ENCODE measurements at places on chromosomes 3 and 15.

DNA sequence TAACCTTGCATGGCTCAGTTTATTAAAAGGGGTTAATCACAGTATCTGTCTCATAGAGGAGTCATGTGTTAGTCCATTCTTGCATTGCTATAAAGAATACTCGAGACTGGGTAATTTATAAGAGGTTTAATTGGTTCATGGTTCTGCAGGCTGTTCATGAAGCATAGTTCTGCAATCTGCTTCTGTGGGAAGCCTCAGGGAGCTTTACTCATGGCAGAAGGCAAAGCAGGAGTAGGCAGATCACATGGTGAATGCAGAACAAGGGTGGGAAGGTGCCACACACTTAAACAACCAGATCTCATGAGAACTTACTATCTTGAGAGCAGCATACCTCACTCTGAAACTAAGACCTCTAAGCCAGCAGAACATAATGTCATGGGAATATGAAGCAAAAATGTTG is 42.2 kb upstream of the PTX3 start:
- no peak for DNase-seq

GRCh38 chr15:91861223-91861622 is 7.7 kb downstream of the SLCO3A1 start:
- no peak for DNase-seq

DNA sequence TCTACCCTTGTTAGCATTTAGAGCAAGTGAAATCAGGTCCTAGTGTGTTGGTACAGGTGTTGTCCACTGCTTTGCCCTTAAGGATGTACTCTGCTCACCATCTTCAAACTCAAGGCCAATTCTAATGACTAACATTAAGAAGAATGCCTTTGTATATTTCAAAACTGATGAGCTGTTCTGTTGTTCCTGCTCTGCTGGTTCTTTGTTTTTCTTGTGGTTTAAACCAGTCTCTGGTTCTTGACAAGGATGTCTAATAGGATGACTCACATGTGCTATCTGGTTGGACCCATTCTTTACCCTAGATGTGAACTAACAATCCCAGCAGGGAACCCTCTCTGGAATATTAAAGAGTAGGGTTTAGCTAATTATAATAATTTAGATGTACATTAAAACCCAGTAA is 17.3 kb downstream of the ABHD5 start:
- no peak for DNase-seq

GRCh38 chr15:38996111-38996631 is 431.6 kb upstream of the RASGRP1 start:
- DNase-seq = no peak

DNA sequence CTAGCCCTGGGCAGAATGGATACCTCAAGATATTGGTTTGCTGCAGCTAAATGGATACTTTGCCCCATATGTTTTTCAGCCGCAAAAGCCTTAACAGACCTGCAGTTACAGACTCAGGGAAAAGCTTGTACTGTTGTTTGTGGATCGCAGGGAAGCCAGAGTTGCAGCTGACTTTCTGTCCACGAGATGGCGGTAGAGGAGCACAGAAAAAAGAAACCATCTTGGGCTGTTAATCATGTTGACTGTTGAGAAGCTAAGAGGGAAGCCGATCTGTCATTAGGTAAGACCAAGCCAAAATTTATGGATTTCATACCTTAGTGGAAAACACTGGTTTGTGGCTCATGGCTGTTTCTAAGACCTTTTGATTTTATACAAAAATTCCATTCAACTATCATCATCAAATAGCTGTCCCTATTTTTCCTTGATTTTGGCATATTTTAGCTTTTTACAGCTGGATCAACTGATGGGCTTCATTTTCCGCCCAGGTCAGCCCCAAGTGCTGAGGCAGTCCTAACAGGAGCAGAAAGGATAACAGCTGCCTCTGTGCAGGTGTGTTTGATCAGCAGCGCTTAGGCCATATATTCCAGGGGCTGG is 205.7 kb upstream of the ZPLD1 start:
- peak; percentile 76 for DNase-seq

DNA sequence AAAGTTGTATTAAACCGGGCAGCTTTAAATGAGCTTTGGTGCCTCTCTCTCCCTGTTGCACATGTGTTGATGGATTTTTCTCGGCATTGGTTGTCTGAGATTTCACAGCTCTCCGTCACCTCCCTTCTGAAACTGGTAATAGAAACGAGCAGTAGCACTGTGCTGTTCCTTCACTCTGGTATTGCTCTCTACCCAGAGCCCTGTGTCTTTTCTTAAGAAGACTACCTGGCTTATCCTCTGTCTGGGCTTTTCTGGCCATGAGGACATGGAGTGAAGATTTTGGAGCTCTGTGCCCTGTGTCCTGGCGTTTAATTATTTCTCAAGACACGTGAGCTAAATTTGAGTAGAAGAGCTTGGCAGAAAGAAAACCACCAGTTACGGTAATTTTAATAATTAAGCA is 209.6 kb upstream of the EIF1B start:
- DNase-seq = no peak

GRCh38 chr3:182735672-182736071 is 57.6 kb upstream of the ATP11B start:
- no peak for DNase-seq

GRCh38 chr15:66080717-66081398 is 172.7 kb downstream of the MEGF11 start:
- DNase-seq = peak; percentile 36

DNA sequence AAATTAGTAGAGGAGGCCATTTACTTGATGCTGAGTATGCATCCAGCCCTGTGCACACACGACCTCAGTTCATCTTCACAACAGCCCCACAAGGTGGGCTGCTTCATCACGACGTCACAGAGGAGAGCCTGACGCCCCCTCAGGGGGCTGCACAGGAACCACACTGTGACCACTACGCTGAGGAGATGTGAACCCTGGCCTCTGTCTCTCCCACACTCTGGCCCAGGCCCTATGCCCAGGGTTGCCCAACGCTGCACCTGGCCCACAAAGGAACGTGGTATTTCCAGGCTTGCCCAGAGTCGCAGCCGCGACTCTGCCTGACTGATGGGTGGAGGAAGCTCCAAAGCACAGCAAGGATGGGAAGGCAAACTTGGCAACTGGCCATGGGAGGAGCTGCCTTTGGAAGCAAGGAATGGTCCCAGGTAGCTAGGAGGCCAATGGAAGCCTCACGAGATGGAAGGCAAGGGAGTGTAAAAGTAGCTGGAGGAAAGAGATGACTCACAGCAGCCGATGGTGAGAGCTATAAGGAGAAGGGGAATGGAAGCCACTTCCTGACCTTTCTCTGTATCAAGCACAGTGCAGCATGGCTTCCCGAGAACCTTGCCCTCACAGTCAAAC is 226.0 kb downstream of the KLF13 start:
- no peak for DNase-seq

GRCh38 chr15:68232449-68232848 is 2.9 kb upstream of the CLN6 start:
- DNase-seq = no peak

DNA sequence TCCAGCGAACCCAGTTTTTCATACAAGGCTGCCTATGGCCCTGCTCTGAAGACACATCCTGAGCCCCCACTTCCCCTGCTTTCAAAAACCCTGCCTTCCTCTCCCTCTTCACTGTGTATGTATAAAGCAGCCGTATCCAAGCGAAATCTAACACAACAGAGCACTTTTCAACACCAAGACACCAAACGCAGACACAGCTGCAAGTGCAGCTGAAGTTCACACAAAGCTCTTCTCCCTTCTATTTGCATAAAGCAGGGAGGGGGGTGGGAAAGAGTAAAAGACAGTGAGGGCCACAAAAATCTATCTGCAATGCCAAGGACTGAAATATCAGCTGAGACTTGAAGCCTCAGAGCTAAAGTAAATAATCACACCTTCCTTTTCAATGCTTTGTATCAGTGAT is 35.1 kb upstream of the CSPG5 start:
- no peak for DNase-seq

DNA sequence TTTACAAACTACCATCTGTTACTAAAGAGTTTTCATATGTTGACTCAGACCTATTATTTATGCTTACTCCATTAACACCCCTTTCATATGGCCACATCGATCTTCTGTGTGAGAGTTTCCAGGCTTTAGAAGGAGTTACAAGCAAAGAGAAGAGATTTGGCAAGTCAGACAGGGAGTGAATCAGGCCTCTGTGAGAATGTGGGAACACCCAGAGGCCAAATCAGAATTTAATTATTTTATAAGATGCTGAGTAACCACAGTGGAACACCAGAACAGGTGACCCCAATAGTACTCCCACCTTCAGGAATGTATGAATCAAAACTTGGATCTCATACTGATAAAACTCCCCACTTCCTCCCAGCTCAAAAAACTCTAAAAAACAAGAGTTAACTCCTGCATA is 42.0 kb downstream of the IFT57 start:
- no peak for DNase-seq

DNA sequence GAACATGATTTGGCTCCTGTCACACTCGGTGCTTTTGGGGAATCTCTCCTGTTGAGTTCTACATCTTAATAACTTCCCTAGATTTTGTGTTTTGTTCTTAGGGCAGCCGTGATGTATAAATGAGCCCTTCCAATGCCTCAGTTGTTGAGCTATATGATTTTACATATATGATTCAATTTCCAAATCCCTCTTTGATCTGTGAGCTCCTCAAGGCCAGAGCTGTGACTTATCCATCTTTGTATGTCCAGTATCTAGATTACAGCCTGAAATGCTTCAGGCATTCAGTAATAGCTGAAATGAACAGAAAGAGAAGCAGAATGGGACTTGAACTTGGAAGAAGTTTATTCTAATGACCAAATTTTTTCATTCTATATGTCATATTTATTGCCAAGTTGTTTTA is 26.6 kb downstream of the CGGBP1 start:
- DNase-seq = no peak

DNA sequence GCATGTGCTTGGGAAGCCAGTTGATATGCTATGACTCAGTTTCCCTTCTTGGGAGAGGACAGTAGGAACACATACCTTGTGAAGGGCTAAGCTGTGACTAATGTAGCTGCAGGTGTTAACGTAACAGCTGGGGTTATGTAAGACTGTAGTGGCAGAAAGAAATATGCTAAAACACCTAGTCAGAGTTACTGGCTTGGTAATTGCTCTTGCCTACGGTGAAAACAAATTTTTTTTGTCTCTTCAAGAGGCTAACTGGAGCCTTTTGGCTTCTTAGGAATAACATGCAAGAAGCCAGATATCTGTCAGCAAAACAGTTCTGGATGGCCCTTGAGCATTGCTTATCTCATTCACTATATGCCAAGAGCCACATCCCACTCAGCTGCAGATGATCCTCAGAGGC is 1.4 kb downstream of the MAPKBP1 start:
- DNase-seq = no peak

- no peak for DNase-seq
Measured at GRCh38 chr15:31280046-31280830, 46.4 kb upstream of the KLF13 start.

- DNase-seq = no peak
Measured at GRCh38 chr3:23797491-23797890, 8.3 kb upstream of the UBE2E1 start.

- no peak for DNase-seq
Measured at GRCh38 chr15:31305375-31305774, 21.3 kb upstream of the KLF13 start.

DNA sequence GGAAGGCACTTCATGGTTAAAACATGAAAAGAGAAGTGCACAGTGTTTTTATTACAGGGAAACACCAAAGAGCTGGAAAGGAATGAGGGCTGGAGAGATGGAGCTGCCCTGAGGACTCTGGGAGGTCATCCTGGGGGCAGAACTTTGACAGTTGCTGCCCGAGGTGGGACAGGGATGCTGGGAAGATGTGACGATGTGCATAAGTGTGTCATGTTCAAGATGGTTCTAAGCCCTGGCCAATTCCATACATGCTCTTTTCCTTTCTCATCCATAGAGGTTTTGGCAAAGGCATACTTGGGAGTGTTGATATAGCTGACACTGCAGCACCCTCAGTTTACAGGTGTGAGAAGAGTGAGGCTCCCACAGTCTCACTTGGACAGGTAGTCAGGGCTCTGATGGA is 23.8 kb downstream of the LPP start:
- no peak for DNase-seq

DNA sequence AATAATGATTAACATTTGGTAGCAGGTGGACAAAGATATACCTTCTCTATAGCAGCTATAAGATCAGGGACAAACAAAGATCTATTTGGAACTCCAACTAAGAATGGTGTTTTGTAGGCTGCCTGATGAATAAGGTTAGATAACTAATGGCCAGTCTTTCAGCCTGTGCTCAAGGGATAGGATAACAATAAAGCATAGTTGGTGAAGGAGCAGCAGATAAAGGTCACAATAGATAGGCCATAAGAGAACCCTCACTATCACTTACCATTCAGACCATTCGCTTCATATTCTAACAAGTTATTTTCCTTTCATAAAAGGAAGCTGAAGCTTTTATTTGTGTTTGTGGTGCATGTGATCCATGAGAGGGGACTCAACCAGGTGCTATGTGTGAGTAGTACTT is 19.8 kb downstream of the EPM2AIP1 start:
- no peak for DNase-seq

GRCh38 chr15:93855181-93855826 is 376.1 kb upstream of the MCTP2 start:
- DNase-seq = no peak

DNA sequence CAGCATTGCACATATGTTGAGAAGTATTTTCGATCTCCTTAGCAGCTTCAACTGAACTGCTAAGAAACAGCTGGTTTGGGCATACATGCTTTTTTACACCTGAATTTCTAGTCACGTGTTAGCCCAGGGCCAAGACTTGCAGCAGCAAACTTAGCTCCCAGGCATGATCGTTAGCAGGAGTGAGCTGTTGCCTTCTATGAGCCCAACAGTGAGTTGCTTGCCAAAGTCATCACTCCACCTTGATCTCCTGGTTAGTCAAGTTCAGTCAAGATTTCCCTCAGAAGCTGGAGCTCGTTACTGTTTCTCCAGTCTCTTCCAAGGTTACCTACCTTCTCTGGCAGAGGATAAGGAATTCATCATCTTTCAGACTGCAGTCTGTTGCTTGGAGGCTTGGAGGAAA is 100.4 kb upstream of the SEMA6D start:
- no peak for DNase-seq

- peak; percentile 80 for DNase-seq
Measured at GRCh38 chr3:89851974-89852621, 744.7 kb downstream of the EPHA3 start.

GRCh38 chr3:130506031-130506430 is 10.9 kb upstream of the COL6A6 start:
- no peak for DNase-seq

- DNase-seq = no peak
Measured at GRCh38 chr3:127792541-127793292, 29.6 kb downstream of the MGLL start.
